Neural cell (in vitro differentiated cells): ENCODE measurements at places on chromosomes 16 and 17. TPM values are rescaled to one million over a fixed set of nuclear protein-coding genes. Genes with fewer than 3 reads are reported as not detected.

CACNG1 gene
- 0.77 TPM in 1 of 2 replicates, not detected in the other for polyA plus RNA-seq

CTRB1 gene
- 1.2 TPM in 1 of 2 replicates, not detected in the other for polyA plus RNA-seq

RCVRN gene
- 0.12 and 1.1 TPM in 2 replicates for polyA plus RNA-seq

UBN1 gene
- polyA plus RNA-seq: 17.1 and 18.5 TPM in 2 replicates

CEP295NL gene
- polyA plus RNA-seq: not detected in 2 replicates

MYH1 gene
- not detected in 2 replicates for polyA plus RNA-seq
